ENCODE measurements at places on chromosomes 16 and 17.

- DNase-seq, result no peak
Measured at GRCh38 chr16:59045501-59045900, 311.4 kb upstream of the GOT2 start.

DNA sequence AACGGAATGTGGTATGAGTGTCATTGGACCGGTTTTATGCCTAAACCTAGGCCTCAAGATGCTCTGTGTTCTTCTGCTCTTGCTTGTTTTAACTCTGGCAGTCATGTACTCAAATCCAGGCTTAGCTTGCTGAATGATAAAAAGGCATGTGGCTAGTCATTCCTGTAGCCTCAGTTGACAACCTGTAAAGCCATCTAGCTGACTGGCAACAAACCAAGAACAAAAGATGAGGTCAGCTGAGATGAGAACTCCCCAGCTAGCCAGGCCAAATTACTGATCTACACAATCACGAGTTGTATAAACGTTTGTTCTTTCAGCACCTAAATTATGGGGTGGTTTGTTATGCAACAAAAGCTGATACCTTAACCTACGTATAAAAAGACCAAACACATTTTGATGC is 1406.0 kb upstream of the CDH8 start:
- DNase-seq, result no peak

DNA sequence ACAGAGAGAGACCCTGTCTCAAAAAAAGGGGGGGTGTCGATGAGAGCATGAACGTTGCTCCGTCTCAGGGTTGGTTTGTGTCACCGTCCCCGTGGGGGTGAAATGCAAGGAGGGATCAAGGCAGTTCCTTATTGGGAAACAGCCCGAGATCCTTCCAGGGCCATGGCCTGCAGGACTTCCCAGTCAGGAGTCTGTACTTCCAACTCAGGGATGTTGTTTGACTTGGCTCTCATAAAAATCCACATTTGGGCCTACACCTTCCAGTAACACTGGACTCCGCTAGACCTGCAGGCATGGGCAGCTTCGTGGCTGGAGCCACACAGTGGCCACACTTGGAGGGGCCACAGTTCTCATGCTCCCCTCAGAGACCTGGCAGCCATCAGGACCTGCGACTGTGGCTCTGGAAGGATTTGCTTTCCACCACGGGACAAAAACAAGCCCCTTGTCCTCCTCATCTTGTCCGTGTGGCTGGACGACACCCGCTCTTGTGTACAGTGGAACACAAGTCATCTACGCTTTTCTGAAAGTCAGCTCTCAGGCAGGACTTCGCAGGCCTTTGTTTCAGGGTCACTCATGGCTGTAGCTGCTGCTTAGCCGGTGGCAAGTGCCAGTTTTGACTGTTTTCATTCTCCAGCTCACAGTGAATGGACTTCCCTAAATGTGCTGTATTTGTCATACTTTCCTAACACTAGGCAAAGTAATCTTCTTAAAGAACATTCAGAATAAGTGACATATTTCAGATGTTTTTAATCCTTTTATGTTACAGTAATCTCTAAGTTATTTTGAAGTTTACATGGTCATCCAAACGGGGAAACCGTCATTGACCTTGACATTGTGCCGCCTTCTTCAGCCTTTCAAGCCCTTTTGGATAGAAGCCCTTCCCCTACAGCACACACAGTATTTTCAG is 24.2 kb upstream of the IL17C start:
- no peak for DNase-seq

- no peak for DNase-seq
Measured at GRCh38 chr17:32564325-32564724, 77.5 kb downstream of the CDK5R1 start.

DNA sequence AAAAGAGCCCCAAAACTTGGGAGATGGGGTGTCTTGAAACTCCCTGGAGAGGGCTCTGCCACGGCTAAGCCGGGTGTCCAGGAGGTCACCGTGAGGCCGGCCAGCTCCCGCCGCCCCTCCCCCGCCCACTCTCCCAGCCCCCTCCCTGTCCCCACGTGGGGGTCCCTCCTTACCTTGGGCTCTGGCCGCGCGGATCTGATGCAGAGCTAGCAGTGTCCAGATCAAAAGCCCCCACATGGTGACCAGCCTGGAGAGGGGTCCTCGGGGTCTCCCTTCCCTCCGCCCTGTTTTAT is 447 bp downstream of the SDK2 start:
- DNase-seq, result no peak

DNA sequence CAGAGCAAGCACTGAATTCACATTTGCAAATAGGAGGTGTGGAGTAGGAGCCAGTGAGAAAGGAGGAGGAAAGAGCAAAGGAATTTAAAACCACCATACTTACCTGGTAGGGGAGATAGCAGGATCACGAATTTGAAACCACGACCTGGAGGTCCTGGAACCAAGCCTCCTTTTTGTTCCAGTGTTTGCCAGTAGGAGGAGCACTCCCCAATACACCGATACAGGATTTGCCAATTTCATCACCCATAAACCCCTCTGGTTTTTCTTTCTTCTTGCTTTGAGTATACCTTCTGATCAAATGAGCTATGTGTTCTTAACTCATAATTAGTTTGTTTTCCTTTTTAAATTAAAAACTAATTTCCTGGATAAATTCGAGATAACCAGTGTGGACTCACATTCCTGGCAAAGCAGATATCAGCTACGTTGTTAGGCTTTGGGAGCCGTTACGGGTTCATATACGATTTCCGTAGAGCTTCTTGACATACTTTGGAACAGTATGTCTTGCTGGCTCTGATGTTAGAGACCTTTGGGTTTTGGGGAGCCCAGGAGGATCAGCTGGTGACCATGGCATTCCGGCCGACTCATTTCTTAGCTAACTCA is 22.7 kb downstream of the BCO1 start:
- no peak for DNase-seq
